ENCODE measurements at places on chromosomes 5 and 9. TPM values are rescaled to one million over a fixed set of nuclear protein-coding genes. Genes with fewer than 3 reads are reported as not detected.
A peak's percentile ranks its signal among the peaks of the same experiment; 100 is the strongest.

DNA sequence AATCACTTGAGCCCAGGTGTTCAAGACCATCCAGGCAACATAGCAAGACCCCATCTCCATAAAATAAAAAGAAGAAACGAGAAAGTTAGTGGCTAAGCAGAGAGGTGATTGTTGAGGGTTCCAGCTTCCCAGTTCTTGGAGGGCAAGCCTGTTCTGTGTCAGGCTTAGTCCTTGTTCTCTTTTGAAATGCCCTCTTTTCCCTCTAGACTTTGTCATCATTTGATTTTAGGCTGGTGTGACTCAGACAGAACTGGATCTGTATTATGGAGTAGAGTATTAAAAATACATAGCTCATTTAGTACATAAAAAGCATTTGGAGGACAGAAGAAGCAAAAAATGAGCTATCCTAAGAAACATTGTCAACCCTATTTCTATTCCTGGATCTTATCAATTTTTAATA is 159.4 kb downstream of the CD180 start:
- H3K27ac ChIP-seq, result no peak overlapping the region
- no peaks in the 10 kb centered on the region for H3K4me1 ChIP-seq
- H3K27me3 ChIP-seq, result no peaks in the 10 kb centered on the region
- DNase-seq, result no peak
- H3K36me3 ChIP-seq, result no peaks in the 10 kb centered on the region
- no peak overlapping the region for H3K4me3 ChIP-seq

- H3K4me1 ChIP-seq, result peaks cover 10% of the 10 kb centered on the region
- DNase-seq, result no peak
- H3K27me3 ChIP-seq, result no peaks in the 10 kb centered on the region
- H3K27ac ChIP-seq, result no peak overlapping the region
These were observed 17.4 kb upstream of the RIC1 start for GRCh38 chr9:5611321-5612184.

GRCh38 chr9:33329117-33329563 is 38.8 kb downstream of the NFX1 start:
- no peak overlapping the region for H3K4me3 ChIP-seq
- no peaks in the 10 kb centered on the region for H3K27me3 ChIP-seq
- H3K27ac ChIP-seq, result no peak overlapping the region
- no peak for DNase-seq
- peaks cover 23% of the 10 kb centered on the region for H3K36me3 ChIP-seq
- no peaks in the 10 kb centered on the region for H3K4me1 ChIP-seq

GRCh38 chr9:847505-847904 is 6.0 kb downstream of the DMRT1 start:
- H3K4me3 ChIP-seq, result no peak overlapping the region
- no peak for DNase-seq
- no peaks in the 10 kb centered on the region for H3K36me3 ChIP-seq
- no peak overlapping the region for H3K27ac ChIP-seq

DNA sequence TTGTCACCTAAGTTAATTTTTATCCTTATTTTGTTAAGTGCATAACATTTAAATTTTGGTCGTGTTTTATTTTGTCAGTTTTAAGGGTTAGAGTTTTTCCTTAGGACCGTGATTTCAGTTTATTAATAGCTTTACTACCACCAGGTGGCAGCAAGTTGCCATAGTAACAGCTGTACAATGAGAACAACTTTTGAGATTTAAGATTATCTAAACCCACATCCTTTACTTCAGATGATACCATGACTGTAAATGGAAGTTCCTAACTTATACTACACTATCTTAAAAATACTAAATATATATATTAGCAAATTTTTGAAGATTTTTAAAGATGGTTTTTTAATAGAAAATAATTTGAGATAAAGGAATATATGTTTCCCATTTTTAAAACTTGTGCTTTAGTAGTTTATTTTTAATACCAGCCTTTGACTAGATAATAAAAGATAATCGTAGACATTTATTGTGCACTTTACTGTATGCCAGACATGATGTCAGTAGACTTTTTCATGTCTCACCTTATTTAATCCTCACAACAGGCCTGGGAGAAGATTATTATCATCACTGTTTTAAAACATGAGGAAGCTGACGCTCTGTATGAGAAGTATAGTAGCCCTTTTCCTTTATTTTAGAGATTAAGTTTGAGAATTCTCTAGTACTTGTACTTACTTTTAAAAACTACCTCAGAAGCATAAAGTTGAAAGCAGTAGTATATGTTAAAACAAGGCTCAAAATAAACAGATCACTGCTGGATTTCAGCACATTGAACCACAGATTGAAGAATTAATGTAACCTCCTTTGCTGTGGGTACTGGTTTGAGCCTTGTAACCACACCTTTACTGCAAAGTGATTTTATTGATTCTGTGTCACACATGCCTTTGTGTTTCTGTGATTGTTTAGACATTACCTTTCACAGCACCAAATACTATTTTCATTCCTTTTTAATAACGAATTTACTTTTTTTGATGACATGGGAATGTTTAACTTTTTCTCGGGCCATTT is 27.5 kb downstream of the SREK1 start:
- H3K4me1 ChIP-seq, result peaks cover 14% of the 10 kb centered on the region
- peaks cover 29% of the 10 kb centered on the region for H3K36me3 ChIP-seq
- peak; percentile 28 for DNase-seq
- H3K27me3 ChIP-seq, result no peaks in the 10 kb centered on the region
- H3K4me3 ChIP-seq, result no peak overlapping the region

DNA sequence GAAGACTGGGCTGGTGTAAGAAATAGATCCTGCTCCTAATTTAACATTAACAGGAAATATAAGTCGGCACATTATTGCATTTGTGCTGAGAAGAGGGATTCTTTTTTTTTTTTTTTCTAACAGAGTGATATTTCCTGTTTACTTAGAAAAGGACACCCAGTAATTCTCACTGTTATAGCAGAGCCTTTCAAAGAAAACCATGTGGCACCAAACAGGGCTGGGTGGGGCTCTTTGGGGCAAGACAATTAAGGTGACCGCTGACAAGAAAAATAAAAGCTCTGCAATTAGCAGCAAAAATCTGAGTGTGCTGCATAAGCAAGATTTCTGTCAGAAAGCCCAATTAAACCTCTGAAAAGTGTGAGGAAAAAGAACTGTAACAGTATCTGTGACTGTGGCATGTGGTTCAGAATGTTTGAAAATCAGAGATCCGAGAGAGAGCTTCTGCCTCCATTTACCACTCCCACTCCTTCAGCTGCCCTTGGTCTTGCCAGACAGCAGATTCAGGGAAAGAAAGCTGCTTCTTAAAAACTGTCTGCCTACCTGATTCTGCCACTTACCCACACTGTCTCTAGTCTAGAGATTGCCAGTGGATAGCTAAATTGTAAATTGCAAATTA is 77.1 kb upstream of the IQGAP2 start:
- no peaks in the 10 kb centered on the region for H3K27me3 ChIP-seq
- H3K27ac ChIP-seq, result peak overlapping the region; percentile 13
- peak; percentile 37 for DNase-seq
- H3K36me3 ChIP-seq, result no peaks in the 10 kb centered on the region
- peak overlapping the region; percentile 33 for H3K4me3 ChIP-seq

GRCh38 chr5:107470295-107470582 is 200.5 kb downstream of the EFNA5 start:
- H3K27ac ChIP-seq, result no peak overlapping the region
- H3K36me3 ChIP-seq, result no peaks in the 10 kb centered on the region
- no peak for DNase-seq
- H3K4me1 ChIP-seq, result peaks cover 17% of the 10 kb centered on the region
- H3K4me3 ChIP-seq, result no peak overlapping the region

- peak overlapping the region; percentile 24 for H3K27ac ChIP-seq
- no peaks in the 10 kb centered on the region for H3K36me3 ChIP-seq
- peaks cover 20% of the 10 kb centered on the region for H3K4me1 ChIP-seq
- H3K4me3 ChIP-seq, result no peak overlapping the region
These were observed 13.9 kb downstream of the NINJ1 start for GRCh38 chr9:93119953-93120845.

DNA sequence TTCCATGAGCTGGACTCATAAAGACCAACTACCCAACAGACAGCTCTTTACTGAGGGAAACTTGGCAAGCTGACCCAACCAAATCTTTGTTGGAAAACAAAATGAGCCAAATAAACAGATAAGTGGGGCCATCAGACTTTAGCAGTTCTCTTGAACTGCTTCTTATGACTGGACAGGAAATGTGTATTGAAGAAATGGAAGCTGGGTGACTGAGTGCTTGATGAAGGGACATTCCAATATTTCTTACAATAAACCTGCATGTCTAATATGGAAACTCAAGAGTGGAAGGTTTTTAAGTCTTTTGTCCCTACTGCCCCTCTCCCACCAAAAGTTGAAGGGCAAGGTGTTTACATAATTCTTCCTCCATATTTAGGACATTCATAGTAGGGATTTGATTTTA is 218.8 kb upstream of the NR4A3 start:
- H3K4me3 ChIP-seq, result no peak overlapping the region
- H3K27ac ChIP-seq, result no peak overlapping the region
- no peaks in the 10 kb centered on the region for H3K27me3 ChIP-seq
- no peak for DNase-seq

GRCh38 chr9:69107771-69108170 is 66.3 kb upstream of the TJP2 start:
- H3K36me3 ChIP-seq, result no peaks in the 10 kb centered on the region
- no peaks in the 10 kb centered on the region for H3K27me3 ChIP-seq
- DNase-seq, result no peak
- no peak overlapping the region for H3K4me3 ChIP-seq

- H3K27ac ChIP-seq, result no peak overlapping the region
- no peaks in the 10 kb centered on the region for H3K4me1 ChIP-seq
- no peak overlapping the region for H3K4me3 ChIP-seq
These were observed 46.2 kb downstream of the FRMD3 start for GRCh38 chr9:83491995-83492394.

DNA sequence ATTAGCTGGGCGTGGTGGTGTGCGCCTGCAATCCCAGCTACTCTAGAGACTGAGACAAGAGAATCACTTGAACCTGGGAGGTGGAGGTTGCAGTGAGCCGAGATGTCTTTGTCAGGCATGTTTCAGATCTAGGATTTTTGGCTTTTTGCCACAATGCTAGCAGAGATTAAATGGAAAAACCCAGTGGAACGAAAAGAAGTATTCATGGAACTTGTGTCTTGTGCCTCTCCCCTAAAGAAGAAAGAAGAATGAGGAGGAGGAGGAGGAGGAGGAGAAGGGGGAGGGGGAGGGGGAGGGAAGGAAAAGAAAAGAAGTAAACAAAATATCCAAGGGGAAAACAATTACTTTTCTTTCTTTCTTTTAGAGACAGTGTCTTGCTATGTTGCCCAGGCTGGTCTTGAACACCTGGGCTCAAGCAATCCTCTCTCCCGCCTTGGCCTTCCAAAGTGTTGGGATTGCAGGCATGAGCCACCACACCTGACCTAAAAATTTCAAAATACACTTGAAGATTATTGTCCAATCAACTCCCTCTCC is 106.0 kb downstream of the ARRDC3 start:
- H3K27me3 ChIP-seq, result no peaks in the 10 kb centered on the region
- peaks cover 5% of the 10 kb centered on the region for H3K4me1 ChIP-seq
- H3K4me3 ChIP-seq, result no peak overlapping the region
- no peak overlapping the region for H3K27ac ChIP-seq
- no peak for DNase-seq

DNA sequence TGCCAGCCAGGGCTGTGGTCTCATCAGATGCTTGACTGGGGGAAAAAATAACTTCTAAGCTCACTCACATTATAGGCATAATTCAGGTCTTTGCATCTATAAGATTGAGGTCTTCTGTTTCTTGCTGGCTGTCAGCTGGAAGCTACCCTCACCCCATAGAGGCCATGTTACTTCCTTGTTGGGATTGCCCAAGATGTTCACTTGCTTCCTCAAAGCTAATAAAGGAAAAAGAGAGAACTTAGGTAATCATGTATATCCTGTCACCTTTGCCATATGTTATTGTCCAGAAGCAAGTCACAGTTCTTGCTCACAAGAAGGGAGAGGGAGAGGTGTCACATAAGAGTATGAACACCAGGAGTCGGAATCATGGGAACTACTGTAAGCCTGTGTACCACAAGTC is 38.7 kb upstream of the ANKRD34B start:
- no peak overlapping the region for H3K27ac ChIP-seq
- H3K36me3 ChIP-seq, result no peaks in the 10 kb centered on the region
- no peak for DNase-seq
- H3K4me1 ChIP-seq, result no peaks in the 10 kb centered on the region
- no peak overlapping the region for H3K4me3 ChIP-seq

DNA sequence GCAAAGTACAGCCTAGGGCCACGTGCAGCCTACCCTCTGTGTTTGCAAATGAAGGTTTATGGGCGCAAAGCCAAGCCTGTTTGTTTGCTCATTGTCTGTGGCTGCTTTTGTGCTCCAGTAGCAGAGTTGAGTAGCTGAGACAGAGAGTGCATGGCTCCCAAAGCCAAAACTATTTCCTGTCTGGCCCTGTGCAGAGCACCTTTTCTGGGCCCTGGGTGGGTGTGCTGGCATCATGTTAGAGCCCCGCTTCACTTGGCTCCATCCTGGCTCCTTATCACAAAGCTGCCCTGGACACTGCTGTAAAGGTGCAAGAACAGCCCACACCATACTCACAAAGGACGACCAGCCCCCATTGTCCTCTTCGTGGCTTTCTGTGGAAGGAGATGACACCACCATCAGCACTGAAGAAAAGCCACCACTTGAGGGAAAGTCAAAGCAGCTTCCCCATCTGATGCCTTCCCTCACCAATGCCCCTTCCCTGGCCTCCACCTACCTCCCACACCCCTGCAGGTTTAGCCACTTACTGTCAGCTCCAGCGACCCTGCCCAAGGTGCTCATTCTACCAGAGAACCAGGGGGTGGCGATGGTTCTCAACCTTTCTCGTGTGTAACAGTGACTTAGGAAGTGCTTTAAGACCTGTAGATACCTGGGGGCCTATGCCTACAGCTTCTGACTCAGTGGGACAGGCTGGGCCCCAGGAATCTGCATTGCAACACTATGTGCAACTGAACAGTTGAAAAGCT is 23.4 kb downstream of the LCP2 start:
- no peak overlapping the region for H3K4me3 ChIP-seq
- H3K27ac ChIP-seq, result no peak overlapping the region
- H3K27me3 ChIP-seq, result no peaks in the 10 kb centered on the region
- H3K4me1 ChIP-seq, result peaks cover 92% of the 10 kb centered on the region
- DNase-seq, result peak; percentile 42

DNA sequence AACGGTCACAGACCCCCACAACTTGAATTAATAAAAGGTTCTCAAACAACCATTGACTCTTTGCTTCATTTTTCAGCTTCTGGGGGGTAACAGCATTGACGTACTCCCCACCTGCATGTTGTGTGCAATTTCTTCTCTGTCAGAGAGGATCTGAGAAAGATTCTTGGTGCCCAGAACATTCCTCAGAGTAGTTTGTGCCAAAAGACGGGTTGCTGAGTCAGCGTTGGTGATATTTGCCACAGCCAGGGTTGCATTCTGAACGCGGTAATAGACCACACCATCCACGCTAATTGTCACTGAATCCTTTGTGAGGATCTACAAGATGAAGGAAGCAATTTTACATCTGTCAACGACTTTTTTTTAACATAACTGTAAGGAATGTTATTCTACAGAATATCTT is 21.0 kb downstream of the STOM start:
- no peak overlapping the region for H3K27ac ChIP-seq
- peaks cover 33% of the 10 kb centered on the region for H3K4me1 ChIP-seq
- peaks cover 40% of the 10 kb centered on the region for H3K36me3 ChIP-seq
- no peak for DNase-seq

GPR151 gene
- not detected for polyA plus RNA-seq

COL5A1 gene
- polyA plus RNA-seq, result 0.43 TPM

GPX8 gene
- not detected for polyA plus RNA-seq

DBH gene
- polyA plus RNA-seq, result not detected

IRX1 gene
- polyA plus RNA-seq, result not detected

ADAMTS16 gene
- not detected for polyA plus RNA-seq

C5orf52 gene
- not detected for polyA plus RNA-seq

TTC23L gene
- polyA plus RNA-seq, result not detected

IQGAP2 gene
- 70.5 TPM for polyA plus RNA-seq
